CD4-positive, alpha-beta T cell treated with Interleukin-17A for 1 hour (primary cell): ENCODE measurements at places on chromosomes 4 and X.

DNA sequence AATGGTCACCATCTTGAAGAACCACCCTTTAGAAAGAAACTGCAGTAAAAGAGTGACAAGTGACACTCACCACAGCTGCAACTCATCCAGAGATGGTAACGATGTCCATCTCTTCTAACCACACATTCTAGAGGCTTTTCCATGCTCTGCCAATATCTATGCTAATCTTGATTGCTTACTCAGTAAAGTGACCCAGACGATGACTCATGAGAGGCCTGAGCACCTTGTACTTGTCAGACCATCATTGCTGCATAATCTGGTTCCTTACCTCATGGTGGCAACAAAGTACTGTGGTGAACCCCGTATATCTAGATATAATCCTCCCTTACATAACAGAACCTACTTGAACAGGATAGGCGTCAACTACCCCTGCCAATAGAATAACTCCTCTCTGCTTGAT lies 75.6 kb downstream of the CCNG2 start:
- no peak for DNase-seq

- DNase-seq: no peak
Observed at GRCh38 chrX:154799556-154800348, 5.5 kb downstream of the MPP1 start.

- no peak for DNase-seq
Observed at GRCh38 chr4:185839770-185840169, 27.8 kb upstream of the SORBS2 start.

- no peak for DNase-seq
Observed at GRCh38 chr4:52949336-52949735, 87.2 kb downstream of the RASL11B start.

- no peak for DNase-seq
Observed at GRCh38 chrX:64536736-64537135, 141.5 kb upstream of the MTMR8 start.

GRCh38 chrX:17725181-17725580 lies 12.1 kb upstream of the SCML1 start:
- no peak for DNase-seq

DNA sequence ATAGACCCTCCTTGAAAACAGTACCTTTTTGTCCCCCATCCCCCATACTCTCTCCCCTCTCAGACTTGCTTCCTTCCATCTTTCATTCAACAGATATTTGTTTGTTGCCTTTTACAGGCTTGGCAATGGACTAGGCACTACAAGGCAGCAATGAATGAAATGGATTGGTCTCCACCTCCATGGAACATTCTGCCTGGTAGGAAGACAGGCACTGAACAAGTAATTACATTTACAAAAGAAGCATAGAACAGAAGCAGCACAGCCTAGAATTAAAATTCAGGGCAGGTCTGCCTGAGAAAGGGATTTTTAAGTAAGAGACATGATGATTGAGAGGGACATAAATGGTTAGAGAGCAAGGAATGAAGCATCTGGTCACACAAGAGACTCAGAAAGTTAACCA lies 346.1 kb downstream of the GRXCR1 start:
- DNase-seq: no peak

- DNase-seq: no peak
Observed at GRCh38 chr4:158915683-158916241, 146.9 kb downstream of the FNIP2 start.

DNA sequence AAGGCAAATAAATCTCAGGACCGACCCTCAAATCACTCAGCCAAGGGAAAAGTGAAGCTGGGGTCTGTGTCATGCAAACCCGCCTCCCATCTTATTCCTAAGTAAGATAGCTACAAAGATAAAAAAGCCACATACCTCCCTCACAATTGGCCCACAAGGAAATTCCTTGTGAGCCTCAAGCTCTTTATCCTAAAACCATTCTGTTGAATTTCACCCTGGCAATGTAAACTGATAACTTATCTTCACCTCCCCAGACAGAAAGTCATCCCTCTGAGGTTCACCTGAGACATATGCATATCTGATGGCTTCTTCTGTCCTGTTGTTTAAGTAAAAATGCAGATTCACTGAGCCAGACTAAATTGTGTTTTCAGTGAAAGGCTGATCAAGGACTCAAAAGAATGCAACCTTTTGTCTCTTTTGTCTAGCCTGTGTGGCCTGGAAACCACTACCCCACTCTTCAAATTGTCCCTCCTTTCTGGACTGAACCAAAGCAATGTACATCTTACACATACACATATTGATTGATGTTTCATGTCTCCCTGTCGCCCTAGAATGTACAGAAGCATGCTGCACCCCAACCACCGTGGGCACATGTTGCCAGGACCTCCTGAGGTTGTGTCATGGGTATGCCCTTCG lies 91.3 kb downstream of the MFAP3L start:
- DNase-seq: no peak

DNA sequence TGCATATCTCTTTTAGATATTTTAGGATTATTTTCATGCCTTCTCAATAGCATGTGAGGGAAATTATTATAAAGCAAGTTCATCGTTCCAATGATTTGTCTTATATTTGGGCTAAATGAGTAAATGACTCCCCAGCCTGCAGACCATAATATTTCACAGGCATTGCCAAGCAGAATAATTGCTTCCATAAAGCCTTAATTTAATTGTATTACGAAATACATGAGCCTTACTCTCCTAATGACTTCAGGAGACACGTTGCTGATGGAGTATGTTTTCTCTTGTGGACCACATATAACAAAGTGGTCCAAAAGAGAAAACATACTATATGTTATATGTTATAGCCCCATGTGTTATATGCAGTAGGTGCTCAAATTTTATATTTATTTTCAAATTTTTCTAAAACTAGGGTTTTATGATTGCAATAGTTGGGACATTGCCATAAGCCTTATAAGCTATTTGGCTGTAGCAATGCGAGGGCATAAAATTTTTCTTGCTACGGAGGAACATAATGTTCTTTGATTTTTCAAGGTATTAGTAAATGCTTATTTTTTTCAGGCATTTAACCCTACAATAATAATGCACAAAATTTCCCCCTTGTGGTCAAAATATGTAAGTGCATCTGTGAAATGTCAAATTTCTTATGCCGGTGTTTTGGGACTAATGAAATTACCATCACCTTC lies 26.2 kb upstream of the TMPRSS11D start:
- peak; percentile 45 for DNase-seq

DNA sequence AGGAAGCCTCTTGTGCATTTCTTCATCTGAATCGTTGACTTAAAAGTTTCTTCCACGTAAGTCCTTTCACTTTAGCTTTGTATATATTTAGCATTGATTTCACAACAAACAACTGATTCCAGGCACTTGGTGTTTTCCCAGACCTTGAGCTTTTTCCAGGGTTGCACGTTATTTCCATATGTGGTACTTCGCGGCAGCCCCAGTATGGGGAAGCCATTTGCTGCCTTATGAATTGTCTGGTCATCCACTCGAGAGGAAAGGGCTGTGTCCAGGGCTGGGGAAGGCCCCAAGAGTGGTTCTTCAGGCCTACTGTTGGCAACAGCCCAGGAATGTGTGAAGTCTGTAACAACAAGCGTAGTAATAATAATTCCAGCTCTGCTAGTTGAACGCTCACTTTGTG lies 2.8 kb upstream of the TLR8 start:
- no peak for DNase-seq
